ENCODE measurements at places on chromosomes 5 and 9.
A peak's percentile ranks its signal among the peaks of the same experiment; 100 is the strongest.

GRCh38 chr9:37390759-37391158 lies 31.7 kb upstream of the GRHPR start:
- DNase-seq: peak; percentile 38

- DNase-seq: peak; percentile 37
These were observed 45.2 kb upstream of the IL6ST start for GRCh38 chr5:56039985-56040384.

GRCh38 chr5:73727470-73727869 lies 101.5 kb downstream of the ARHGEF28 start:
- no peak for DNase-seq

DNA sequence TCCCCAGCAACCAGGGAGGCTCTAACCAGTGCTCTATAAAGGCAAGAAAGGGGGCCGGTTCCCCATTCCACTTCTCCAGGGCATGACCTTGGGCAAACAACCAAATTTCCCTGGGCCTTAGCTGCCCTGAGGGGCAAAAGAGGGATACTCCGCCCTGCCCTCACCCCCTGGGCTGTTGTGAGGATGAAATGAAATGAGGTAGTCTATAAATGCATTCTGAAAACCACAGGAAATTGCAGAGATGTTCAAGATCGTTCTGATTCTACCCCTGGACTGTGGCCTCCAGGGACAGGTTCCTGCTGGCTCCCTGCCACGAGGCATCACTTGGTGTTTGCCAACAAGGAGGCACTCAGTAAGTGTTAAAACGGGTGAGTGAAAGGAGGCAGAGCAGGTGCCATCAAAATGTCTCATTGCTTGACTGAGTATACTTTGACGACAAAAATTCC lies 5.7 kb downstream of the RAPGEF1 start:
- peak; percentile 37 for DNase-seq

- peak; percentile 61 for DNase-seq
These were observed 41.2 kb upstream of the CTSL start for GRCh38 chr9:87684627-87685219.

DNA sequence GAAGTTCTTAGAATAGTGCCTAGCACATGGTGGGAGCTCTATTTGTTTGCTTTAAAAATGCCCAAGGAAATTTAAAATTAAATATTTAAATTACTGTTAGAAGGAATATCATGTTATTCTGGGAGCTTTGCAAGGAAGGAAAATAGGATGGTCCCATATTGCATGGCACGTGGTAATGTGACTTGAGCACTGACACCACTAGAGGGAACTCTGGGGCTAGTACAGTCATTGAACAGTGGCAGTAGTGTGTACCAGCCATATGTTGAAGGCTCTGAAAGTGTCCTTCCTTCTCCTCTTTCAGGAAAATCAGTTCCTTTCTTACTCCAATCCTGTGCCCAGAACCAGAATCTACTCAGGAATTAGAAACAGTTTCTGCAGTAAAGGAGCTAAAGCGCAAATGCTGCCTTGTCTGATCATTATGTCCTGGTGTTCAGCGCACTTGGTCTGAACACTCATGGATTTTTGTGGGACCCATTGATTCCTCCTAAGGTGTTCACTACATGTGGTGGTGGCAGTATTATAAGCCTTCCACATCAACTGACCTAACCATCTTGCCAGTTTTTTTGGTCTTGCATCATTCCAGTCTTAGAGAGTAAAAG lies 54.1 kb downstream of the GDA start:
- DNase-seq: peak; percentile 58

DNA sequence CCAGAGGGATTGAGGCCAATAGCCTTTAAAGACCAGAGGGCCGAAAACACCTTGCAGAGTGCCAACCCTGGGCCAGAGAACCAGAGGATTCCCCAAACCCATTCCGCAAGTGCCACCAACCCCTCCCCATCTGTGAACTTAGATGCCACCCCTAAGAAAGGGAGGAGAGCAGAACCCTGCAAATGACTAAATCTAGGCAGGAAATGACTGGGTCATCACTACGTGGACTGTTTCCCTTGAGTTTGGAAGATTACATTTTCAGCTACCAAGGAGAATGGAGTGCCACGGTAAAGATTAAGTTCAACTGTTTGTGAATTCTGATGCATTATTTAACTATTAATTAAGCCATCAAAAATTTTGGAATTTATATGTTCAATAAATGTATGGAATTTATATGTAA lies 142.8 kb downstream of the ENC1 start:
- DNase-seq: peak; percentile 61
